Gastrocnemius medialis (tissue), 4 donors: ENCODE measurements at places on chromosomes 1 and 21.

DNA sequence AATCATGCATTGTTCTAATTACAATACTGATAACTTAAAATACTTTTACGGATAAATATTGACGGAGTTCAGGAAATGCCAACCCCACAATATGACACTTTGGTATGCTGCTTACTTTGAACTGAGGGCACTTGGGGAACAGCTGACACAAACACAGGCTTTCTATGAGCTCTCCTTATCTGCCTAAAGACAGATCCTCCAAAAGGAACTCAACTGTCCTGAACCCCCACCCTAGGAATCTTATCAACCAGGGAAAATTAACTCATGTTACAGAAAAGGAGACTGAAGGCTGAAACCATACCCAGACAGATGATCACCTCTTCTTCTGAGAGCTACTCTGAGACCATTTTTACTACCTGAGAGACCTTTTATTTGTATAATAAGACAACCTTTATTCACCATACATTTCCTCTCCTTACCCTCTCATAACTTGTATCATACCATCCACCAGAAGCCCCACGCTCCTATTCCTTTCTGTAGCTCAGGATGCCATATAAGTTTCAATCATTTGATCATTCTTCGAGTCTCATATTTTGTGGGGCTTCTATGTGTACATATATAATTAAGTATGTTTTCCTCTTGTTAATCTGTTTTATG, 239.5 kb downstream of the FAF1 start:
- no peaks in the 10 kb centered on the region for H3K36me3 ChIP-seq

DNA sequence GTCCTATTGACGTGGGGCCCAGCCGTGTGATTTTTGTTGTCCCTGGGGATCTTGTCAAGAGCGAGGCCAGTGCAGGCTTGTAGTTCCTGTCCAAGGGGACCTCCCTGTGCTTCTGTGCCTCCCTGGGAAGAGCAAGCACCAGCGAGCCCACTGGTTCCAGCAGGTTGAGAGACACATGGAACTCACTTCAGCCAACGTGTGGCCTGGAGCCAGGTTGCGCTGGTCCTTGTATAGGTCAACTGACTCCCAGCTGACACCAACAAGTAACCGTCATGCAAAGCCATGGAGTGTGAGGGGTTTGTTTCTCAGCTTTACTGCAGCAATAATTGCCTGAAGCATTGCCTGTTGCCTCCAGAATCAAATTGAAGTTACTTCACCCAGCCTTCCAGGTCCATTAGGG, 63.0 kb downstream of the DISP3 start:
- no peak for DNase-seq
- no peak overlapping the region for H3K4me3 ChIP-seq
- peaks cover 9% of the 10 kb centered on the region for H3K27me3 ChIP-seq
- no peaks in the 10 kb centered on the region for H3K4me1 ChIP-seq
- H3K27ac ChIP-seq, result no peak overlapping the region

GRCh38 chr1:76583875-76584477, 283.3 kb upstream of the ST6GALNAC5 start:
- H3K4me1 ChIP-seq, result no peaks in the 10 kb centered on the region
- no peaks in the 10 kb centered on the region for H3K27me3 ChIP-seq
- H3K27ac ChIP-seq, result no peak overlapping the region
- DNase-seq, result no peak
- H3K4me3 ChIP-seq, result no peak overlapping the region

GRCh38 chr1:228751360-228752098, 16.2 kb downstream of the RHOU start:
- H3K36me3 ChIP-seq, result no peaks in the 10 kb centered on the region
- H3K4me3 ChIP-seq, result no peak overlapping the region
- no peaks in the 10 kb centered on the region for H3K4me1 ChIP-seq
- H3K27ac ChIP-seq, result no peak overlapping the region
- no peak for DNase-seq

GRCh38 chr1:157975228-157975950, 18.1 kb upstream of the KIRREL1 start:
- no peak overlapping the region for H3K27ac ChIP-seq
- no peak overlapping the region for H3K4me3 ChIP-seq
- H3K36me3 ChIP-seq, result no peaks in the 10 kb centered on the region
- DNase-seq, result no peak
